ENCODE measurements at places on chromosomes 12 and 14.

- DNase-seq: peak; percentile 98
Measured at GRCh38 chr14:74647678-74648461, 35.8 kb upstream of the LTBP2 start.

DNA sequence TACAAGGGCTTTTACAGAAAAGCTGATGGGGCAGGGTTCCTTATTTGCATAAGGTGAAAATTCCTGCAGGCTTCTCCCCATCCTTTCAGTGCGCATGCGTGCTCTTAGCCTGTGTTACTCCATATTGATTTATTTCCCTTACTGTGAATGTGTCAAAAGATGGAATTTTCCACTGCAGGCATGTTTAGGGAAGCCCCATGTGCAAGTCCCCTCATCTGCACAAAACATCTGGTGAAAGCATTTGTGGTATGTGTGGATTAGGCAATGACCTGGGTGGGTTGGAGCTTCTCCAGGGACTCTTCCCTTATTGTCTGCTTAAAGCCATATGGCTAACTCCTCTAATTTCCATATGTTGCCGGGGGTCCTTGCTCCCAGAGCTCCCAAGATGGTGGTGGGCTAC lies 912.7 kb upstream of the LRFN5 start:
- DNase-seq: no peak

GRCh38 chr14:99699085-99699760 lies 15.1 kb downstream of the CYP46A1 start:
- DNase-seq: no peak

- DNase-seq: no peak
Measured at GRCh38 chr12:93972411-93973208, 175.8 kb upstream of the PLXNC1 start.

DNA sequence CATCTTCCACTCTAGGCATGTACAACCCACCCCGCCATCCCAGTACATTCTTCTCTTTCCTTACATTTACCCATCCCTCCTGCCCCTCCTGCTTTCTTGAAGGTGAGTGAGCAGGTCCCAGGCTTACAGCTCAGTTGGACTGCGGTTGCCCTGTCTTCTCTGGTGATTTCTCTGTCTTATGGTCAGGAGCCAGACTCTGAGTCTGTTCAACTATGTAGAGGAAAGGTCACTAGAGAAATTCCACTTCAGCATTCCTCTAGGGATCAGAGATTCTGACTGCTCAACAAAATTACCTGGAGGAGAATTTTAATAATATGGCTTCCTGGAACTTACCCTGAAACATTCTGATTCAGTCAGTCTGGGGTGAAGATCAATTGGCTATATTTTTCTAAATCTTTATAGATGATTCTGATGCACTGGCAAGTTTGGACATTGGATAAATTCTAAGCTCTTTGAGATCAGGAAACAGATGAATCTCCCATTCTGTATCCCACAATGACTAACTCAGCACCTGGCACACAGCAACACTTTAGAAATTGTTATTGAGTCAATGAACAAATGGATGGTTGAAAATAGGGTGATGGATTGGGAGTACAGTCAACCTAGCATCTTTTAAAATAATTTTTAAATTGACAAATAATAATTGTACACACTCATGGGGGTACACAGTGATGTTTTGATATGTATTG lies 128.6 kb upstream of the HIF1A start:
- DNase-seq: peak; percentile 69

GRCh38 chr12:85866986-85867776 lies 6.9 kb upstream of the NTS start:
- DNase-seq: peak; percentile 88

DNA sequence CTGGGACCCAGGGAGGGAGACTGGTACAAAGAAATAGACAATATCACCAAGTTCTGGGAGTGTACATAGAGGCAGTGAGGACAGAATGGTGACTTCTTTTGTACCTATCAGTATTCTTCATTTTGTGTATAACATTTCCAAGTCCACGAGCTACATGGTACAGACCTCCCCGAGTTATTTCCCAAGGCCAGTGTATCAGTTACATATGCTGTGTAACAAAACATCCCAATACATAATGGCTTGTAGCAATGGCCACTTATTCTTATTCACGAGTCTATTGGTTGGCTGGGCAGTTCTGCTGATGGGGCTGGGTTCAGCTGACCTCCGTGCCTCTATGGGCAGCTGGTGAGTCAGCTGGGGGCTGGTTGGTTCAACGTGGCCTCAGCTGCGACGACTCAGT lies 98.7 kb upstream of the RFLNA start:
- DNase-seq: no peak

- no peak for DNase-seq
Measured at GRCh38 chr12:69435644-69436043, 34.5 kb upstream of the FRS2 start.

GRCh38 chr12:53676656-53677015 lies 753 bp upstream of the ATP5MC2 start:
- DNase-seq: peak; percentile 84

- DNase-seq: no peak
Measured at GRCh38 chr12:46803517-46803916, 22.3 kb downstream of the SLC38A4 start.

DNA sequence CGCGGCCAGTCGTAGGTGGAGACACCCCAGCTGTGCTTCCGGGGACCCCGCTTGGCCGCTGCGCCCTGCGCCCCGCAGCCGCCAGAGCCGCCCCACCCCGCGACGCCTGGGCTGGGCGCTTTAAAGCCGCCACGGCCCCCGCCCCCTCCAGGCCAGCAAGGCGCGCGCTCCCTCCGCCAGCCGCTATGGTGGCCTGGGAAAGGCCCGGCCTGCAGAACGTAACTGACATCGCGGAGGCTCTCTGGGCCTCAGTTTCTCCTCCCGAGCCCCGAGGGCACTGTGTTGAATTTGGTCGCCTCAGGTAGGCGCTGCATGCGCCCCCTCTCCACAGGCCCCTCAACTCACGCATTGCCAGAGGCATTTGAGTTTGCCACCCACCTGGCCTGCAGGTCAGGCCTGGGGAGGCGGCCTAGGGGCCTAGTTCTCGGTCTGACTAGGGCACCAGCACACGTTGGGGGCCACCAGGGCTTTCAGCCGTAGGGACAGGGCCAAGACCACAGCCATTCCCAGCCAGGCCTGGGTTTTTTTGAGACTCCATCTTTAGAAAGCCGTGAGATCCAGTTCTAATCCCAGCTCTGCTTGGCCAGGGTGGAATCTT lies at the start of gene NGB:
Gene NGB, minus strand, starts transcription at position 94 of the 598 bp plus-strand sequence. CDS start 269 bp downstream, outside the sequence.
- peak; percentile 73 for DNase-seq

DNA sequence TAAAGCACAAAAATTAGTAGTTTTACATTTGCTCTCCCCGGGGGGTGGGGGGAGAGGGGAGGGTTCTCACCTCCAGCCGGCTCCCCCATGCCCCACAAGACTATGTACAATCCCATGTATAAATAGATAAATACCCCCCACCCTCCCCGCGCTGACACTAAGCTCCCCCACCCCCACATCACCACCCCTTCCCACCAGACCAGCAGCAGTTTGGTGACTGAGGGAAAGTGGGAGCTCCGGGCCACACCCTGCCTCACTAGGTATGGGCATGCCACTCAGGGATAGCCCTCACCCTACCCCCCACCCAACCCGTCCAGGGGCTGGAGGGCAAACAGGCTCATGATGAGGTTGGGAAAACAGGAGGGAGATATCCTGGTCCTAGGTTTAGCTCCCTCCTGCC lies 1.9 kb upstream of the PRKAG1 start:
- no peak for DNase-seq

GRCh38 chr12:130480887-130481286 lies 143.2 kb downstream of the PIWIL1 start:
- DNase-seq: no peak

DNA sequence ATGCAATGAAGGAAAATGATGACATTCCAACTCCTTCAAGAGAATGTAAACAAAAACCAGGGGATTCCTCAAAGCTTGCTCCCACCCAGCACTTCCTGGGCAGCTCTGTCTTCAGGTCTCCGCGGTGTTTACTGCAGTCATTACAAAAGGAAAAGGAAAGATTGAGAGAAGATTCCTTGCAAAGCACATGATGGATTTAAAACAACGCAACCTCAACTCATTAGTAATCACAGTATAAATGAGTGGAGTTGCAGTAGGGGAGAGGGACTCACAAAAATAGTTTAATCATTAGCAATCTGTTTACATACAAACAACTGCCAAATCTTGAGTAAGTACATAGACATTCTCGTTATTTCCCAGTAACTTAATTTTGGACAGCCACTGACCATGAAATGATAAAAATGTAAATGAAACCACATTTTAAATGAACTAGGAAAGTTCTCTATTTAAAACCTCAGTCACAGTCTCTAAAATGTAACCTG lies 49.7 kb upstream of the OVCH1 start:
- no peak for DNase-seq

GRCh38 chr14:23113431-23114119 lies 5.5 kb downstream of the CEBPE start:
- no peak for DNase-seq

DNA sequence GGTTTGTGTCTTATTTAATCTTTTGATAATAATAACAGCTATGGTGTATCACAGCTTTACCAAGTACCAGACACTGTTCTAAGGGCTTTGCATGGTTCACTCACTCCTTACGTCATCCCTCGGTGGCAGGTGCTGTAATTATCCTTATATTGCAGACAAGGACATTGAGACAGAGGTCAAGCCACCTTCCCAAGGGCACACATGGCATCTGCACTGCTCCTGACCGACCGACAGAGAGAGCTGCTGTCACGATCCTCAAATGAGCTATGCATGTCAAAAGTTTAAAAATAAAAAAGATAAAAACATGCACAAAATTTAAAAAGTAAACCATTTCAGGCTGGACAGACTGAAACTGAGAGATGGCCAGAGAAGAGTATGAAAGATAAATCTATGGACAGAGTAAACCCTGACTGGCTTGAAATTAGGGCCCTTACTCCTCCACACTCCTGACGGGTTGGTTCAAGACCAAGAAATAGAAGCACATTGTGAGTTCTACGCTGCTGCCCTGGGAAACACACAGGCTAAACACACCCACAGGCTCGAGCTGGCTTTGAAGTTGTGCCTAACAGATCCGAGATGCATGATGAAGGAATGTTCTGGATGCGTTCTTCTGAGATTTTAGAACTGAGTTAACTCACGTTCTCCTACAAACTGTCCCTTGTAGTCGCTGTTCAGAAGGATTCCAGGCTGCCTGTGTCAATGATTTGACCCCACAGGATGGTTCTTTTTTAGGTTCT lies 268.7 kb downstream of the ZFP36L1 start:
- DNase-seq: no peak

DNA sequence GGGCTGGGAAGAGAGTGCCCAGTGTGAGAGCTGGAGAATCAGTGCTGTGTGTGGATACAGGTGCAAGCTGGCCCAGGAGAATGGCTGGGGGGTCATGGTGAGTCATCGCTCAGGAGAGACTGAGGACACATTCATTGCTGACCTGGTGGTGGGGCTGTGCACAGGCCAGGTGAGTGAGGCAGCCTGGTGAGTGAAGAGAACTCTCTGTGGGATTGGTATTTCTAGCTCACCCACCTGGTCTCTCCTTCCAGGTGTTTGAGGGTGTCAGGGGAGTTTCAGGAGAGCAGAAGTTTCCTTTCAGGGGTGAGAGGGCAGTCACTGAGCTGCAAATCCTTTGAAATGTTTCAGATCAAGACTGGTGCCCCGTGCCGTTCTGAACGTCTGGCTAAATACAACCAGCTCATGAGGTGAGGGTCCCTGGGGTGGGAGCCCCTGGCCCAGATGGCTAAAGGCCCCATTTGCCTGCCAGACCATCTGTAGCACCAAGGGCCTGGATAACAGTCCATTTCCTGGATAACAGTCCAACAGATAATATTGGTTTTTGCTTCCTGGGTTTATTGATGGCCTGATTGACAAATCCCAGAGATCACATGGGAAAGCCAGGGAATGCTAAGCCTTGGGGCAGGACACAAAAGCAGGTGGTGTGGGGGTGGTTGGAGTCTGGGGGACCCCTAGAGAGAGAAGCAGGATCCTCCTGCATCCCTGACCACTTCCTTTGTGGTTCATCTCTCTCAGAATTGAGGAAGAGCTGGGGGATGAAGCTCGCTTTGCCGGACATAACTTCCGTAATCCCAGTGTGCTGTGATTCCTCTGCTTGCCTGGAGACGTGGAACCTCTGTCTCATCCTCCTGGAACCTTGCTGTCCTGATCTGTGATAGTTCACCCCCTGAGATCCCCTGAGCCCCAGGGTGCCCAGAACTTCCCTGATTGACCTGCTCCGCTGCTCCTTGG lies 5.5 kb upstream of the ATN1 start:
- no peak for DNase-seq

DNA sequence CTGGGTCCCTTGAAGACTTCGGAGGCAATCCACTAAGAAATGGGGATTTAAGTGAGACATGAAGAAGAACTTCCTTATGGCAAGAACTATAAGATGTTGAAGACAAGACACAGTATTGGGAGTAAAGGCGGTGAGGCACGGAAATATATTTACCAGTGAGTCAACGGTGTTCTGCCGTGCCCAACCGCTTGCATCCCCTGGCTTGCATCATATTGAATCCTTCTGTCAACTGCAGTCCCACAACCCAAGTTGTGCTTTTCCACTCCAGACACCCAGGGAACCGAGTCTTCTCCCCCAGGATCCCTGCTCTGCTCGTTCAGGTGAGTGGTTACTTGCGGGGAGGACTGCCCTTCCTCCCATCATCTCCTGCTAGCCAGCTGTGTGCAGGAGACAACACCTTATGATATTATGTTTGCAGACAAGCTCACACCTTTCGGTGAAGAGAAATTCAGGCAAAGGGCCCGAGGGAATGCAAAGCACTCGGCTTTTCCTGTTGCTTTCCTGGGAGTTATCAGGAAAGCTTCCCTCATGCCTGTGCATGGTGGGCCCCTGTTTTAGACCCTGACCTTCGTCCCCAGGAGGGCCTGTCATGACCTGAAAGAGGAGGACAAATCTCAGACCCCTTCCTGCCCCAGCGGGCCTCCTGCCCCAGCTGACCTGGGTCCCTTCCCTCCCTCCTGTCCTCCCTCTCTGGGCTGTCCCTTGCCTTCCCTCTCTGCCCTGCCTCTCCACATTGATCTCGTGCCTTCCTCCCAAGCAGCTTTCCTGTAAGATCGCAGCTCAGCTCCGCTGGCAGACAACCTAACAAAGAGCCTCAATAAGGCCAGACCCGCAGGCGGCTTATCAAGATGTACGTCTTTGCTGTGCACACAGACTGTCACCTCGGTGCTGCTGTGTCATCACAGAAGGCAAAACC lies 4.3 kb upstream of the LRTM2 start:
- DNase-seq: no peak

DNA sequence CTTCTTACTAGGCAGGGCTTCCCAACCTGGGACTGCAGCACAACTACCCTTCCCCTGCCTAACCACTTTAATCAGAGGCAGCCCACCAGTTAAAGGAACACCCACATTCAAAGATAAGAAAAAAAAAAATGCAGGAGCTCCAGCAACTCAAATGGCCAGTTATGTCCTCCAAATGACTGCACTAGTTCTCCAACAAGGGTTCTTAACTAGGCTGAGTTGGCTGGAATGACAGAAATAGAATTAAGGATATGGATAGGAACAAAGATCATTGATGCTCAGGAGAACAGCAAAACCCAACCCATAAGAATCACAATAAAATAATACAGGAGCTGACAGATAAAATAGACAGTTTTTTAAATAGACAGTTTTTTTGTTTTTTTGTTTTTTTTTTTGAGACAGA lies 154.2 kb downstream of the PLCZ1 start:
- no peak for DNase-seq

DNA sequence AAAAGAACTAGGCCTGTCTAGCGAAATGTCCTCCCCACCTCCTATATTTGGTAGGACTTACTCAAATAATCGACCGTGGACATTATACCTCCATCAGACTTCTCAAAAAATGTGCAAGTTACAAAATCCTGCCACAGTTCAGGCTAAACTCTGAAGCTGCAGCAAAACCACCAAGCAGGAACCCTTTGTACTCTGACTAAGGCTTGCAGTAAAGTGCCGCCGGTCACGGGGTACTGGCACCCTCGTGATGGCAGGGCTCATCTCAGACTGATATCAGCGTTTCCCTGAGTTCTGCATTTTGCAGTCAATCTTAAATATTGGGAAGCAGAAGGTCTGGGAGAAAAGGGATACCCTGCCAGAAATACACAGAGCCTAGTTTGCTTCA lies 17.1 kb downstream of the SLC11A2 start:
- DNase-seq: no peak
